ENCODE measurements at places on chromosomes 1 and 21.

GRCh38 chr1:8905582-8906191 lies 27.2 kb upstream of the ENO1 start:
- DNase-seq, result no peak

DNA sequence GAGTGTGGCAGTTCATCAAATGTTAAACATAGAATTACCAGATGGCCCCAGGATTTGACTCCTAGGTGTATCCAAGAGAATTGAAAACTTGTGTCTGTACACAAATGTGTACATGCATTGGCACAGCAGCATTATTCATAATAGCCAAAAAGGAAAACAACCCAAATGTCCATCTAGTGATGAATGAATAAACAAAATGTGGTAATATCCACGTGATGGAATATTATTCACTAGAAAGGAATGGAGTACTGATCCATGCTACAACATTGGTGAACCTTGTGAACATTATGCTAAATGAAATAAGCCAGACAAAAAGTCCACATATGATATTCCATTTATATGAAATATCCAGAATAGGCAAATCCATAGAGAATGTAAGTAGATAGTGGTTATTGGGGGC lies 77.7 kb downstream of the RAVER2 start:
- no peak for DNase-seq

GRCh38 chr1:30186586-30186985 lies 536.8 kb downstream of the MATN1 start:
- DNase-seq, result no peak

GRCh38 chr1:212368073-212368484 lies 46.6 kb downstream of the PACC1 start:
- DNase-seq, result peak; percentile 53

DNA sequence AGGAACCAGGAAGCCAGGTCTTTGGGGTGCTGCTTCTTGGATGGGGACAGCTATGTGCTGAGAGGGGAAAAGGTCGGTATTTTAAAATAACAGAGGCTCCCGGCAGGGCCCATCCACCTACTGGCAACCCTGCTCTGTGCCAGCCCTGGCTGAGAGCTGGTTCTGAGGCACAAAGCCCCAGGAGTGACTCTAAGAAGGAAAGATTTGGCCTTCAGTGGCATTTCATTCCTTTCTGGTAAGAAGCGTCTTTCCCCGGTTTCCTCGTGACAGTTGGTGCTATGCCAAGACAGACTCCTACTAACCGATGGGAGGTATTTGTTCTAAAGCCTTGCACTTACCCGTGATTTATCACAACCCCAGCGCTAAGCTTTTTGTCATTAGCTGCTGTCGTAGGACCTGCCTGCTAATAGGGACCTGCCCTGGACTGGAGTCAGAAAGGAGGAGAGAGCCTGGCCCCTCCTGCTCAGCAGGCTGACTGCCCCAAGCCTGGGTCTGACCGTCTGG lies 123.1 kb upstream of the ADAR start:
- DNase-seq, result no peak

GRCh38 chr1:231274119-231274825 lies 33.3 kb downstream of the GNPAT start:
- DNase-seq, result no peak

DNA sequence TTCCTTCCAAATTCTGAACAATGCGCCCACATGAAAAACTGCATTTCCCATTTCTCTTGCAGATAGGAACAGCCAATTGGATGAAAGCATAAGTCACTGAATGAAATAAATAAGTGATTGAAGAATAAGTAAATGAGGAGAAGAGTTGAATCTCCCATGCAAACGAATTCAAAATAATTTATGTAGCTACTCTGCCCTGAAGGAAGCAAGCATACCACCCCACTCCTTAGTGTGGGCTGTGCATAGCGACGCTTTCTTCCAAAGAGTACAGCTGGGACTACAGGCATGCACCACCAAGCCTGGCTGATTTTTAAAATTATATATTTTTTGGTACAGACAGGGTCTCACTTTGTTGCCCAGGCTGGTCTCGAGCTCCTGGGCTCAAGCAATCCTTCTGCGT lies 16.5 kb upstream of the RIMKLA start:
- DNase-seq, result no peak

DNA sequence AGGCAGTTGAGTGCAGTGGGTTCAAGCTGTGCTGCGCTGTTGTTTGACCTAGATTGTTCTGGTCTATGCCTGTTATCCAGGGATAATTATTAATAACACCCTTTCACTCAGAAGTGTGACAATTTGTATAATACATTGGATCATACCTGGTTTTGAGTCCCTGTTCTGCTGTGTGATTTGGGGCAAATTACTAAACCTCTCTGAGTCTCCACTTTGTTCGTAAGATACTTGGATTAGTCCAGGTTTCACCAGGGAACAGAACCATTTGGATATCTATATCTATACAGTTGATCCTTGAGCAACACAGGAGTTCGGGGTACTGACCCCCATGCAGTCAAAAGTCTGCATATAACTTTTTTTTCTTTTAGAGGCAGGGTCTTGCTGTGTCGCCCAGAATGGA lies 2.3 kb downstream of the NENF start:
- no peak for DNase-seq

- no peak for DNase-seq
These were observed 78.7 kb downstream of the ATP1A1 start for GRCh38 chr1:116451702-116452101.

- DNase-seq, result no peak
These were observed 12.9 kb upstream of the DNASE2B start for GRCh38 chr1:84385347-84385746.

DNA sequence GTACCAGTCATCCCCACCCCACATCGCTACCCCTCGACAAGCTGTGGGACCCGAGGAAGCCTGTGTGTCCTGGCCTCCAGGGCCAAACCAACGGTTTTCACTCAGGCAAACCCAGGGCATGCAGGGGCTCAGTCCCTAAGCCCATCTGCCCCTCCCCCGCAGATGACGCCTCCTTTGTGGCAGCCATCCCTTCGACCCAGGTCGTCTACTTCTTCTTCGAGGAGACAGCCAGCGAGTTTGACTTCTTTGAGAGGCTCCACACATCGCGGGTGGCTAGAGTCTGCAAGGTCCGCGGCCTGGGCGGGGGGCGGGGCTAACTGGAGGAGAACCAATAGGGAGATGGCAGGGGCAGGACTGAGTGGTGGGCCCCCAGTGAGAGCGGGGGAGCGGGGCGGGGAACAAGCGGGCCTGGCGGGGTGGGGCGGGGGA lies 7.4 kb downstream of the SEMA4A start:
- DNase-seq, result peak; percentile 36

DNA sequence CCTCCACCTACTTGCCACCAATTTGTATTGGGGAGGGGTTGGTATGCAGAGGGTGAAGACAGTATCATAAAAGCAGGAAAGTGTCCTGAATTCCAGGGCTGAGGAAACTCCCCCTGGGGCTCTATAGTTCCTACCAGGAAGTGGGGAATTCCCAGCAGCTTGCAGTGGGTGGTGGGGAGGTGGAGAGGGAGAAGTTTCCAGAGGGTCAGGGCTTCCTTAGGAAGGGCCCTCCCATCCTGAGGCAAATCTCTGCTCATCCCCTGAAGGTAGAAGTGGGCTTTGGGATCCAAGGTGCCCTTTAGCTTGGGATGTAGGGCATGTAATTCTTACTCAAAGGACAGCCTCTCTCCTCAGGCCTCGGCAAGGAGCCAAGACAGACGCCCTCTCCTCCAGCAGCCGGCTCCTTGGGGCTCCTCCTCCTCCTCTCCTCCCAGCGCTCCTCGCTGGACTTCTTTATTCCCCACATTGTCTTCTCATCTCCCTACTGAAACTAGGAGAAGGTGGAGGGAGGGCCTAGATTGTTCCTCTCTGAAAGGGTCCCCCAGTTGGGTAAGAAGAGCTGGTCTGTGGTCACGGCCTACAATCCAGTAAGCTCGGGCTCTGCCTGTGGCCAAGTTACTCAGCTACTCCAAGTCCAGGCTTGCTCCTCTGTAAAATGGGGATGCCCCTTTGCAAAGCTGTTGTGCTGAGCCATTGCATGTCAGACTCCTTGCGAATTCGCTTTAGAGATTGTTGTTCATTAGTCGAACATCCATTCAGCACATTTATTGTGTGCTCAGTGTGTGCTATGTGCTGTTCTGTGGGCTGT lies 17.9 kb upstream of the CSF1 start:
- no peak for DNase-seq

GRCh38 chr1:71294178-71294577 lies 213.3 kb upstream of the ZRANB2 start:
- no peak for DNase-seq

GRCh38 chr1:13492711-13493110 lies 21.1 kb downstream of the LRRC38 start:
- DNase-seq, result no peak

DNA sequence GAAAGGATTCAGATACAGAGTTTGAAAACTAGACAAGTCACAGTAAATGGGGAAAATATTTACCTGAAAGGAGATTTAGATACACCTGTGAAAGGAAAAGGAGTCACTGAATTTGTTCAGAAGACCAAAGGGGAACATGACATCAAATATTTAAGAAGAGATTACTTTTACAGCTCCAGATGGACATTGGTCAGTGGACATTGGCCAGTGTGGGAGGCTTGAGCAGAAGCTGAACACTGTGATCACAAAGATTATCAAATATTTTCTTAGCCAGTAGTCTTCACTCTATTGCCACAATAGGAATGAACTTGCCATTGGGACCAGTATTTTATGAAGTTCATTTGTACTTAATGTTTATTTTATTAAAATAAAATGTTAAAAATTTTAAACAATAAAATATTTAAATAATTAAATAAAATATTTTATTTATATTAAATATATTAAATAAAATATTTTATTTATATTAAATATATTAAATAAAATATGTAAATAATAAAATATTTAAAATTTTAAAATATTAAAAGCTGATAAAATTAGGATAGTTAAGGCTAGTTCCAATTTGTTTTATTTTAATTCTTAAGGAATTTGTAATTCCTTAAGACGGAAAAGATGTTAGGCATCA lies 94.3 kb downstream of the CCDC30 start:
- DNase-seq, result no peak

DNA sequence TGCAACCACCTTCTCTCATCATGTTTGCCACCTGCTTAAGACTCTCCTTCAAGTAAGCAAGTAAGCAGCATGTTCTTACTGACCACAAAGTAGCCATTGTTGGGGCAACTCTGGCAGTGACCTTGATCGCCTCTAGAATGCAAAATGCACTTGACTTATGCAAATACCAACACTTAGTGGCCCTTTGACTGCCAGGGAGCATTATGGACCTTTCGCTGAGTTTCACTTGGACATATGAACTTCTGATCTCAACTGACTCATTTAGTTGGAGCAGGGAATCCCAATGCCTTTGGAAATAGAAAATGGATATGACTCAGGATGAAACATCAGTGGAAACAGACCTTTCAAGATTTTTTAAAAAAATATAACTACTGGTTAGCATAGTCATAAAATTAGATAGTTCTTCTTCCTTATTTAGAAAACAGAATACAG lies 6.1 kb upstream of the PLA2G5 start:
- DNase-seq, result no peak

GRCh38 chr1:228702433-228702832 lies 32.8 kb upstream of the RHOU start:
- no peak for DNase-seq

GRCh38 chr1:18344755-18345154 lies 136.0 kb upstream of the KLHDC7A start:
- DNase-seq, result no peak

GRCh38 chr1:41612953-41613352 lies 128.5 kb upstream of the EDN2 start:
- DNase-seq, result no peak

DNA sequence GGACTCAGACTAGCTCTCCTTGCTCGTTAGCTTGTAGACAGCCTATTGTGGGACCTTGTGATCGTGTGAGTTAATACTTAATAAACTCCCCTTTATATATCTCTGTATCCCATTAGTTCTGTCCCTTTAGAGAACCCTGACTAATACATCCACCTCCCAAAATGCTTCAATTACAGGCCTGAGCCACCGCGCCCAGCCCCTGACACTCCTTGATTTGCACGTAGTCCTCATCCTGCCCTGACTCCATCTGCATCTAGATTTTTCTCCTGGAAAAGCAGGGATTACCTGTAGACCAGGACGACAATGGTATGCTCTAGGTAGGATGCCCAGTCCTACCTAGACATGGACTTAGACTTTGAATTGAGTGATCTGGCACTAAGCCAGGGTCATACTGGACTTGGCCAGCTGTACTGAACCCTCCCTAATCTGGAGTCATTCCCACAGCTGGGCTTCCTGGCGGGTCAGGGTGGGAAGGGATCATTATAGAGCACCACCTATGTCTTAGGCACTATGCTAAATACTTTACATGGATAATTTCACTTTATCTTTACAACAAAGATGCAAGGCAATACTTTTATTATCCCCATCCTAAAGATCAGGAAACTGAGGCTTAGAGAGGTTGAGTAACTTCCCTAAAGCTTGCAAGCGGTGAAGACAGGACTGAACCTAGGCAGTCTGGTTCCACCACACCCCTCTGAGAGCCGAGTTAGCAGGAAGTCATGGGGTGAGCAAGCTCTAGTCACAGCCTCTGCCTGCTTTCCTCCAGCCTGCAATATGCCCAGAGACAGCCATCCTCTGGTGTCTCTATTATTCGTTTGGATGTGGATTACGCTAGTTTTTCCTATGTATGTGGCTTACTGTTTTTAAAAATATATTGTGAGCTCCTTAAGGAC lies 89.4 kb downstream of the DTL start:
- DNase-seq, result no peak

GRCh38 chr1:109929170-109929569 lies 18.5 kb downstream of the CSF1 start:
- DNase-seq, result no peak

GRCh38 chr1:3731583-3732433 lies 20.4 kb upstream of the CCDC27 start:
- no peak for DNase-seq

GRCh38 chr1:193303849-193304248 lies 117.4 kb upstream of the B3GALT2 start:
- no peak for DNase-seq

GRCh38 chr1:84174051-84174556 lies 30.0 kb downstream of the PRKACB start:
- DNase-seq, result no peak

GRCh38 chr1:161885003-161885402 lies 118.9 kb downstream of the ATF6 start:
- DNase-seq, result no peak

DNA sequence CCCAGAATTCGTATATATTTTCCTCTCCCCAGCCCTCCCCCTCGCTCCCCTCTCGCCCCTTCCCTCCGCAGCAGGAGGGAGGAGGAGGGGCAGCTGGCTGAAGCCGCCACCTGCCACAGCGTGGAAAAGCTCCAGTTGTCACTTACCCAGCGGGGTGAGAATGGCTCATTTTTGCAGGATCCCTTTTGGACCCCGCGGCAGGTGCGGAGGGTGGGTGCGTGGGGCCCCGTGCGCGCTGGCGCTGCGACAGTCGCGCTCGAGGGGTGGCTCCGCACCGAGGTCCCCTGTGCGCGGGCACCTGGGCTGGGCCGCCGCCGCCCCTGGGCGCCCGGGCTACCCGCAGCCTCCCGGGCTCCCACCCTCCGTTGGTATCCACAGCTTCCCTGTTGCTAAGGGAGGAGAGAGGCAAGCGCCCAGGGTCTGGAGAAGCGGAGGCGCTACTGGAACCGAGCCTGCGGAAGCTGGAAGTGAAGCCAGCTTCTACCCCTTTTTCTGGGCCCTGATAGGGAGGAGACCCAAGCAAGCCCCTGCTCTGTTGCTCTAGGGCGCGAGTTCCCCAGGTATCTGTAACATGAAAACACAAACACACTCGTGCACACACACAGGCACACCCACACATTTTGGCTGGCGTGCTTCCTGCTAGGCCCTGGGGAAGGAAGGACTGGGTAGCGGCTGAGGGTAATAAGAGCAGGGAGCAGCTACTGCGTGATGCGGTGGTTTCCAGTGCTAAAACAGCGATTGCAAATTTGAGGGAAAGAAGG lies at the start of gene ERICH3:
TSS of gene ERICH3 (minus strand) at position 442 of the 761 bp plus-strand sequence. CDS start at position 169, 273 bp downstream.
- DNase-seq, result no peak

Measured in CMK (cell line).